ENCODE measurements at places on chromosomes 1 and 21.
A peak's percentile ranks its signal among the peaks of the same experiment; 100 is the strongest.

- peaks cover 54% of the 10 kb centered on the region for H3K27me3 ChIP-seq
- peaks cover 12% of the 10 kb centered on the region for H3K4me1 ChIP-seq
- no peak overlapping the region for H3K27ac ChIP-seq
- peaks cover 10% of the 10 kb centered on the region for H3K36me3 ChIP-seq
Measured at GRCh38 chr1:47183308-47184089, 6.3 kb downstream of the PDZK1IP1 start.

- H3K4me1 ChIP-seq: no peaks in the 10 kb centered on the region
- H3K27ac ChIP-seq: peak overlapping the region; percentile 62
- H3K36me3 ChIP-seq: no peaks in the 10 kb centered on the region
- peaks cover 48% of the 10 kb centered on the region for H3K27me3 ChIP-seq
Measured at GRCh38 chr1:231190456-231190855, 28.6 kb downstream of the TRIM67 start.

DNA sequence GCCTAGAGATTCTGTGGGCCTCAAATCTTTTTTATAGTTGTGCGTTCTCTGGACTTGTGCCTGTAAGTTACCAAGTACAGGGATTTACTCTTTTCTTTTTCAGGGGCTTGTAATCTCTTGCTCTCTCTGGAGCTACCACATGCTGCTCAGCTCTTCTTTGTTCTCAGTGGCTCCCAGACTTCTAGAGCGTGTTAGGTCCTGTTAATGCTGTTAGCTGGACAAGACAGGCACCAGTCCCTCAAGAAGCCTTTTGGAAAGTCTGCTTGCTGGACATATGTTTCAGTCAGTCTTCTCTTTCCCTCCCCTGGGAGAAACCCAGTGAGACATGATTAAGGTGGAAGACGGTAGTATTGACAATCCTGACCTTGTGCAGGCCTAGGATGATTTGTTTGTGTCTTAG, 29.4 kb downstream of the KCNK2 start:
- no peaks in the 10 kb centered on the region for H3K27me3 ChIP-seq
- H3K4me3 ChIP-seq: no peak overlapping the region
- H3K36me3 ChIP-seq: no peaks in the 10 kb centered on the region
- no peaks in the 10 kb centered on the region for H3K4me1 ChIP-seq
- H3K27ac ChIP-seq: no peak overlapping the region

- no peak for DNase-seq
- H3K27me3 ChIP-seq: no peaks in the 10 kb centered on the region
- H3K4me3 ChIP-seq: peak overlapping the region; percentile 80
- H3K36me3 ChIP-seq: no peaks in the 10 kb centered on the region
Measured at GRCh38 chr1:67635055-67635809, 49.8 kb upstream of the GADD45A start.
